Mesothelial cell of epicardium (in vitro differentiated cells): ENCODE measurements at places on chromosomes 12 and 14. TPM values are rescaled to one million over a fixed set of nuclear protein-coding genes. Genes with fewer than 3 reads are reported as not detected.

- no peak overlapping the region for H3K4me3 ChIP-seq
- no peaks in the 10 kb centered on the region for H3K36me3 ChIP-seq
- DNase-seq = no peak
Observed at GRCh38 chr12:43402436-43402835, 149.6 kb downstream of the ADAMTS20 start.

The BTBD7 gene
- total RNA-seq = 52.1 to 58.4 TPM (median 52.3 TPM) in 3 replicates

- H3K4me3 ChIP-seq = no peak overlapping the region
- no peak for DNase-seq
- peaks cover 20% of the 10 kb centered on the region for H3K4me1 ChIP-seq
- H3K36me3 ChIP-seq = no peaks in the 10 kb centered on the region
- no peak overlapping the region for H3K27ac ChIP-seq
Observed at GRCh38 chr12:124725099-124725498, 138.6 kb downstream of the SCARB1 start.

- no peaks in the 10 kb centered on the region for H3K27me3 ChIP-seq
- peaks cover 32% of the 10 kb centered on the region for H3K4me1 ChIP-seq
- no peak for DNase-seq
- H3K27ac ChIP-seq = no peak overlapping the region
- no peaks in the 10 kb centered on the region for H3K36me3 ChIP-seq
Observed at GRCh38 chr12:24360057-24360456, 410.6 kb upstream of the SOX5 start.

DNA sequence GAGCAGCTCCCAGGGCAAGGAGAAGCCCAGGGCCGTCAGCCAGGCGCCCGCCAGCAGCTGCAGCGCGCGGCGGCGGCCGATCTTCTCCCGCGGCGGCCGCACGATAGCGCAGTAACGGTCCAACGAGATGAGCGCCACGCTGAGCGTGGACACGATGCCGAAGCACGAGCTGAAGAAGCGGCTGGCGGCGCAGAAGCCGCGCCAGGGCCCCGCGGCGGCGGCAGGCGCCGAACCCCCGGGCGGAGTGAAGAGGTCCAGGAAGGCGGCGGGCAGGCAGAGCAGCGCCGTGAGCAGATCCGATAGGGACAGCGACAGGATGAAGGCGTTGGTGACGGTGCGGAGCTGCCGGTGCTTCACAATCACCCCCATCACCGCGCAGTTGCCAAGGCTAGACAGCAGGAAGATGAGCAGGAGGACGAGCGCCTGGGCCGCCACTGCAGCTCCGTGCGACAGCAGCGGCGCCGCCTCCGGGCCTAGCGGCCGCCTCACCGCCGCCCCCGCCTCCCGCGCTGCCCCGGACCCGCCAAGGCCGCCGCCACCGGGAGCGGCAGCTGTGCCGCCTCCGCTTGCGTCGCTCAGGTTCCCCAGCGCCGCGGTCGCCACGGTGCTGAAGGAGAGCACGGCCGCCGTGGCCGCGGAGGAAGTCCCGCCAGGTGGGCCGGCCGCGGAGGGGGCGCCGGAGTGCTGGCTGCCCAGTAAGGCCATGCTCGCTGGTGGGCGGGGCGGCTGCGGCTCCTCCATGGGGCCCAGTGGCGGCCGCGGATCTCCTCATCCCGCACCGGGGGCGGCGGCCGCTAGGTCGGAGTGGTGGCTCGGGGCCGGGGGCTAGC lies 479 bp downstream of the GPR135 start:
- DNase-seq = peak; percentile 75
- H3K27ac ChIP-seq = no peak overlapping the region
- peak overlapping the region; percentile 74 for H3K4me3 ChIP-seq
- H3K36me3 ChIP-seq = peaks cover 7% of the 10 kb centered on the region
- peaks cover 25% of the 10 kb centered on the region for H3K27me3 ChIP-seq

GRCh38 chr12:1926251-1926657 lies 7.8 kb upstream of the CACNA2D4 start:
- DNase-seq = no peak
- H3K4me1 ChIP-seq = no peaks in the 10 kb centered on the region
- H3K27me3 ChIP-seq = peaks cover 2% of the 10 kb centered on the region
- H3K36me3 ChIP-seq = no peaks in the 10 kb centered on the region
